ENCODE measurements at places on chromosomes 3 and 15.

GRCh38 chr3:51879937-51880336, 4.5 kb upstream of the IQCF5 start:
- DNase-seq = no peak

- no peak for DNase-seq
Measured at GRCh38 chr3:43816372-43816771, 125.6 kb downstream of the ABHD5 start.

DNA sequence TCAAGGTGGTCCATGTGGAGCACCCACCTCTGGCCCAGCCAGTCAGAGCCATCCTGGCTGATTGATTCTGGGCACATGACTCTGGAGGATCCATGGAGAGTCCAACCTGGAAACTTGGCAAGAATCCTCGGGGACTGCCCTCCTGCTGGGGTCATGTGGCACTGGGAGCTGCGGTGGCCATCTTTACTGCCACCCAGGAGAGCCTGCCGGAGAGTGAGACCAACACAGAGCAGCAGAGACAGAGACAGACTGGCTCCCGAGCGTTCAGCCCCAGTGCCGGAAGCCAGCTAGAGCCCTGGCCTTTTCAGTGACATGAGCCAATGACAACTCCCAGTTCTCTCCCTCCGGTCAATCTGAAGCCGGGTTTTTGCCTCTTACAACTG, 11.5 kb upstream of the GATA2 start:
- no peak for DNase-seq

DNA sequence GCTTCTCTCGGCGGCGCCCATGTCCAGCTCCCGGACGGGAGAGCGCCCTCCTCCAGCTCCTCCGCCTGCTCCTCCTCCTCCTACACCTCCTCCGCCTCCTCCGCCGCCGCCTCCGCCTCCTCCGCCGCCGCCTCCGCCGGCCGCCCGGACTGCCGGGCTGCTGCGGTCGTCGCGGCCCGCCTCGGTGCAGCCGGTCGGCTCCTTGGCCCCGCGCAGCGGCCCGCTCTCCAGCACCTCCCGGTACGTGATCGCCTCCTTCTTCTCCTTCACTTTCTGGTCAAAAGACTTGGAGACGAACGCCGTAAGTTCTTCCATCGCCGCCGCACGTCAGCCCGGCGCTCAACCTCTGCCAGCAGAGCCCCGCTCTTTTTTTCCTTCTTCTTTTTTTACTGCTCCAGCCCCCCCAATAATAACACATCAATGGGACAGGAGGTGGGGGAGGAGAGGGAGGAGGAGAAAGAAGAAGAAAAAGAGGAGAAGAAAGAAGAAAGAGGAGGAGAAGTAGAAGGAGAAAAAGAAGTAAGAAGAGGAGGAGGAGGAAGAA, 438 bp downstream of the SHOX2 start:
- no peak for DNase-seq

DNA sequence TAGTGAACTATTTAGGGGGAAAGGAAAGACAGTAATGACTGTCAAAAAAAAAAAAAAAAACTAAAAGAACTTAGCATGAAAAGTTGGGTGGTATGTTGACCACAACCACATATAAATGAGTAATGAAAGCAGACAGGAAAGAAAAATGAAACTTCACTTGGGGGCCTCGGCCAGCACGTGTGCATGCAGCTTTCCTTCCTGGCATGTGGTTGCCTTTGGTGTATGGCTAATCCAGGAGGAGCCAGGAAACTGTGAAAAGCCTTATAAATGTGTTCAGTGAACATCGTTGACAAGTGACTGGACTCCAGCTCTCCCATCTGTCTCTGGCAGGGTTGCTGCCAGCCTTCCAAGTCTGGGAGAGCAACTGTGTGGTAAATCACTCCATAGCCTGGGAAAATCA, 195.1 kb downstream of the DTWD1 start:
- DNase-seq = no peak

DNA sequence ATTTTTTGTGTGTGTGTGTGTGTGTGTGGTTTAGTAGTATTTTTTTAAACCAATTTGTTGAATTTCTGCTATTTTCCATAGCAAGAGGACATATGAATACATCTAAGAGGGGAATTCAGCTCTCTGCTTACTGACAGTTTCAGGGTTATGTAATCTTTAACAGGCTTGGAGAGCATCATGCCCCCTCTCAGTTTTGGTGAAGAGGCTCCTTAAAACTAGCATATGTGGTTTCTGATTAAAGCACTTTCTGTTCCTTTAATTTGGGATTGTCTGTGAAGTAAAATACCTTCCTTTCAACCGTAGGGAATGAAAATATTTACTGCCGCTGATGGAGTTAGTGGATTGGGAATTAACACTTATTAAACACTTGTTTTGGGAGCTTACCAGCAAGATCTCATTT, 19.4 kb upstream of the NFKBIZ start:
- DNase-seq = no peak

Data from stimulated activated CD4-positive, alpha-beta T cell treated with anti-CD3 and anti-CD28 coated beads, Interleukin-1b, Interleukin-23, amount 100 ng/mL, for 24 hours (primary cell).